ENCODE measurements at places on chromosomes 6 and 20.

GRCh38 chr6:72769459-72770125 lies 147.7 kb downstream of the KCNQ5 start:
- no peak for DNase-seq

GRCh38 chr6:42251911-42252637 lies 34.4 kb upstream of the MRPS10 start:
- DNase-seq, result no peak

DNA sequence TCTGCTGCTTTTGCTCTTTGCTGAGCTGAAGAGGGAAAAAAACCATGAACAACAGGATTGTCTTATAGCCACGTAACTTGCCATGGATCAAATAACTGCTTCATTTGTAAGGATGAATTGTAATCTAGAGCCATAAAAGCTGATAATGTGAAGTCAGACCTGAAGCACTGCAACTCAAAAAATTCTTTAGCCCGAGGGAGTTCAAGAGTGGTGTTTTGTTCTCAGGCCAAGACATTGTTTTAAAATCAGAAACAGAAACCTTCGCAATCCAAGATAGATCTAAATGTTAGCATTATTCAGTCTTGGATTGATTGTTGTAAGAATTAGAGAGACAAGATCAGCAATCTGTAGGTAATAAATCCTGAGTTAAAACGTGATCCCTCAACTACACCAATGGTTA lies at the start of gene TRAPPC3L:
TRAPPC3L (minus strand) TSS at position 34 of the 400 bp plus-strand sequence. CDS start 170 bp downstream, outside the sequence.
- DNase-seq, result no peak

GRCh38 chr20:17614176-17614811 lies 44.4 kb downstream of the DSTN start:
- peak; percentile 69 for DNase-seq

DNA sequence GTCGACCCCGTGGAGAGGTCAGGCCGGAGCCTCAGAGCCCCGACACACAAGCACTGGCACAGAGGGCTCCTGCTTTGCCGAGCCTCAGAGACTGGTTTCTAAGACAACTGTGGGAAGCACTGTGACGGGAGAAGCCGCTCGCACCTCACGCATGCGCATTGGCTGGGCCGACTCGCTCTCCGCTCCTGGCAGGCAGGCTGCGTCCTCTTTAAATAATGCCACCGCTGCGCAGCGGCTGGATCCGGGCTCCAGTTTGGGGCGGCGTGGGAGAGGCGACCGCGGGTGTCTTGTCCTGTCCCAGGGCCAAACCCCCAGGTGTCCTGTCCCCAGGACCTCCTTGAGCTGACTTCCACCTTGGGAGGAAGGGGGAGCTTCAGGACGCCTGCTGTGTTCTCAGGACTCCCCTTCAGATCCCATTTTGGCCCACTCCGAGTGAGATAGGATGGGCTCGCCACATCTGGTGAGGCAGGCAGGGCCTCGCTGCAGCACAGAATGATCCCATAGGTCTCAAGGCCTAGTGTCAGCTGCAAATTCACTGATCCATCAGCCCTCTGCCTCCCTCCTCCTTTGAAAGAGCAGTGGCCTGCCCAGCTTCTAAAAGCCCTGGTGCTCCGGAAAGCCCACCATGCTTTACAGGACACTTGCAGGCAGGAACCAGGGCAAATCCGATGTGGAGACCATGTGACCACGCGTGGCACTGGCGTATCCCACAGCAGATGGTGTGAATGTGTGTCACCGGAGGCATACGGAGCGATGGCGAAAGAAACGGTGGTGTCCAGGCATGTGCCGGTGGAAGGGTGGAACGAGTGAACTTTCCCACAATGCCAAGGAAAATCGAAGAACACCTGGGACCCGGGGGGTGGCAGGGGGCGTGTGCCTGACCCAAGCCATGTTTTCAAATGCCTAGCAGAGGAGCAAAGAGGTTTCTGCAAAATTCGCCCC lies 169.3 kb upstream of the ZNF337 start:
- peak; percentile 79 for DNase-seq

DNA sequence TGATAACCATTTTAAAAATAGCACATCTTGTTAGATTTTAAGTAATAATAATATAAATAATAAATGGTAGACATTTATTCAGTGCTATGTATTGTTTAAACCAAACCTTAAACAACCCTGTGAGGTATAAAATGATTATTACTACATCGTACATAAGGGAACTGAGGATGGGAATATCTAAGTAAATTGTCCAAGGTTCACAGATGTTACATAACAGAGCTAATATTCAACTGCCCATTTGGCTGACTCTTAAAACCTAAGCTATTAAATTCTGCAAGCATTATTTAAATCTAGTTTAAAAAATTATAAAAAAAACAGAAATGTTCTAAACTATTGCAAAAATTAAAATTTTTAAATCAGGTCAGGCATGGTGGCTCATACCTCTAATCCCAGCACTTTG lies 175.1 kb downstream of the COL19A1 start:
- DNase-seq, result no peak

GRCh38 chr6:13156381-13156780 lies 172.0 kb downstream of the TBC1D7 start:
- DNase-seq, result no peak

DNA sequence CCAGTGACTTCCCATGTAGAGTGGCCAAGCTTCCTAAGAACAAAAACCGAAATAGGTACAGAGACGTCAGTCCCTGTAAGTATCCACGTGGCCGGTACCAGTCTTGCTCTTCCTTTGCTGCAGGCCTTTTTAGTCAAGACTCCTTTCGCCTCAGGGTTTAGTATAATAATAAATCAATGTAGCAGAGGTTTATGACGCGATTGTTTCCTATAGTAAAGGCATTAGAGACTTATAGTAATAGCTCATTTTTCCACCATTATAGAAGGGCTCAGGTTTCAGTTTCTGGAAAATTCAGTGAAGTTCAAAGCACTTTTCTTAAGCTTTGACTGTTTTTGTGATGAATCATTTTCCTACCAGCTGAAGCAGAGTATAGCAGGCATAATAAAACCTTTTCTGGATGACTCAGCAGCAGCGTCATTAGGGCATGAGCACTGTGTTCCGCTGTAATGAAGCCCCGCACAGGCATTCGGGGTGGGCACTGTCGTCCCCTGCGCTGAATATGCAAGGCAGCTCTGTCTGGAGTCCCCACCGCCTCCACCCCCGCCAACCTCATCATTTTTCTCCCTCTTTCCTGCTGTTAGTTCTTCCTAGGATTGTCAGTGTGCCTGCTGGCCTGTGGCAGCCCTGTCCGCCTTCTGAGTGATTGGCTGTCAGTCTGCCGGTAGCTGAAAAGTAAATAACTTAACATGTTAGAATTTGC lies 51.3 kb downstream of the PTPN1 start:
- DNase-seq, result no peak

GRCh38 chr6:132333639-132334520 lies 67.4 kb downstream of the MOXD1 start:
- DNase-seq, result no peak

- no peak for DNase-seq
These were observed 53.0 kb downstream of the SNAP25 start for GRCh38 chr20:10271494-10272219.

DNA sequence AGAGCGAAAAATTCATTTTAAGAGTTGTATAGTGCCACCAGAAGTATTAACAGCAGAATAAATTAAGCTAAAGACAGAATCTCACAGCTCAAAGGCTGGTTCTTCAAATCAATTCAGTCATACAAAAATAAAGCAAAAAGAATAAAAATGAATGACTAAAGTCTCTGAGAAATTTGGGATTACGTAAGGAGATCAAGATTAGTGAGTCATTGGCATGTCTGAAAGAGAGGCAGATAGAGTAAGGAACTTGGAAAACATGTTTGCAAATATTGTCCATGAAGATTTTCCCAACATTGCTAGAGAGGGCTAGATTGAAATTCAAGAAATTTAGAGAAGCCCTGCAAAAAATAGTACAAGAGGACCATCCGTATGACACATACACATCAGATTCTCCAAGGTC lies 1413.9 kb upstream of the ADGRB3 start:
- no peak for DNase-seq

GRCh38 chr20:54231036-54231435 lies 23.1 kb downstream of the PFDN4 start:
- no peak for DNase-seq

- DNase-seq, result no peak
These were observed 23.6 kb downstream of the SLC35D3 start for GRCh38 chr6:136945711-136946121.

DNA sequence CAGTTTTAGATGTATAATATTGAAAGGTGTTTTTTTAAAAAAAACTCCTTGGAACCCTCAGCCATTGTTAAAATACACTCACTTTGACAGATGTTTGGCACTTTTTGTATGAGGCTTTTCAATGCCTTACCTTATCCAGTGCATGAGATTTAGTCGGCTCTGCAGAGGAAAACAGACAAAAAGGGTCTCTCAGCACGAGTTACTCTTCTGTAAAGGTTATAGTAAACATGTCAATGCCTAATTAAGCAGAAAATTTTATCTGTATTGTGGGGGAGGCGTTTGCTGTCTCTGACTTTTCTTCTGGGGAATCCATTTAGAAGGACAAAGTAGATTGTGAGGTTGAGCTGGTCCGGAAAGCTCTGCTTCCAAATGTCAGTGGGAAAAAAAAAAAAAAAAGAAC lies 278.3 kb downstream of the TSHZ2 start:
- DNase-seq, result no peak

DNA sequence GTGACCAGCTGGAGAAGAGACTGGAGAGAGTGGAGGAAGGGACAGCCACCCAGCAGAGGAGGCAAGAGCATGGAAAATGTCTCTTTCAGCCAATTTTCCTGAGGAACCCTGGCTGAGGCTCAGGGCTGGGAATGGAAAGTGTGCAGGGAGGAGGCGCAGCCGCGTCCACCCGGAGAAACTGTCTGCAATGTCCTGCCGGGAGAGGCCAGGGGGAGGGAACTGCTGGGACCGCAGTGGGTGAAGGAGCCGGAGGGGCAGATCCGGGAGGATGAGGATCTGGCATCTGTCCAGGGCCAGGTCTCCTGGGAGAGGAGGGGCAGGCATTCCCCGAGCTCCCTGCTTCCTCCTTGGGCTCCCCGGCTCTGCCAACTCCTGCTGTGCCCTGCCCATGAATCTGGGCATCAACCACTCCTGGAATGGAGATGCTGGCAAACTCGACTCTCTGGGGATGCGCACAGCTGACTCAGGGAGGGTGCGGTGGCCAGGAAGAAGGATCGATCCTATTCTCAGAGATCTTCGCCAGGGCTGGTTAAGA lies 17.4 kb upstream of the HM13 start:
- no peak for DNase-seq

DNA sequence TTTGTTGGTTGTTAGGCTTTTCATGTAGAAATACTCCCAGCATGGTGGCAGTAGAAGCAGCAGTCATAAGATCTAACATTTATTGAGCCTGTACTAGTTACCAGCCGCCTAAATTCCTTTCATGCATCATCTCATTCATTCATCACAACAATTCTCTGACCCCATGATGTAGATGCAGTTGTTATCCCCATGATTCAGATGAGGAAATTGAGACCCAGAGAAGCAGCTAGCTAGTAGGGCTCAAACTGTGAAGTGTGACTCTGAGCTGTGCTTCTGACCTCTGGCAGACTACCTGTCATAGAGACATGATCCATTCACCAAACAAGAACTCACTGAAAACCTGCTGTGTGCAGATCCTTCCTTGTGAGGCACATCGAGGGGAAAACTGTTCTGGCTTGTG lies 16.9 kb downstream of the RREB1 start:
- DNase-seq, result no peak

GRCh38 chr20:49579874-49580812 lies 12.2 kb upstream of the PTGIS start:
- DNase-seq, result no peak

DNA sequence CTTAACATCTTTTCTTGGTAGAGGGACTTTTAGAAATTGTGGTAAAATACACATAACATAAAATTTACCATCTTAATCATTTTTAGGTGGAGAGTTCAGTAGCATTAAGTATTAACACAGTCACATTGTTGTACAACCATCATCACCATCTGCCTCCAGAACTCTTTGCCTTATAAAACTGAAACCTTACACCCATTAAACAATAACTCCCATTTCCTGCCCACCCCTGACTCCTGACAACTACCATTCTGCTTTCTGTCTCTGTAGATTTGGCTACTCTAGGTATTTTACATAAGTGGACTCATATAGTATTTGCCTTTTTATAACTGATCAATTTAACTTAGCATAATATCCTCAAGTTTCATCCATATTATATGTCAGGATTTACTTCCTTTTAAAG lies 88.7 kb downstream of the ZHX3 start:
- DNase-seq, result no peak

- DNase-seq, result no peak
These were observed 5.4 kb upstream of the FOXF2 start for GRCh38 chr6:1383729-1384548.
